ENCODE measurements at places on chromosomes 5 and 9. TPM values are rescaled to one million over a fixed set of nuclear protein-coding genes. Genes with fewer than 3 reads are reported as not detected.

Gene TPM2
- 38.8 TPM for total RNA-seq

Gene SMIM32
- not detected for total RNA-seq

Gene PAEP
- not detected for total RNA-seq

Gene SLC27A6
- not detected for total RNA-seq

Gene CYLC2
- total RNA-seq, result not detected
